ENCODE measurements at places on chromosomes 12 and 14. TPM values are rescaled to one million over a fixed set of nuclear protein-coding genes. Genes with fewer than 3 reads are reported as not detected.

The SIX4 gene
- 16.6 TPM for total RNA-seq

The MYF5 gene
- total RNA-seq: not detected

The ANKRD33 gene
- total RNA-seq: not detected

The KERA gene
- total RNA-seq: not detected

The LHX5 gene
- total RNA-seq: not detected

The PLD4 gene
- not detected for total RNA-seq

The VSIG10 gene
- 15.1 TPM for total RNA-seq

The KRT74 gene
- not detected for total RNA-seq

The HCFC2 gene
- total RNA-seq: 19.9 TPM

The FSCB gene
- 0.22 TPM for total RNA-seq

The CD163 gene
- total RNA-seq: not detected

The PPM1H gene
- 0.88 TPM for total RNA-seq

The MARS1 gene
- 174 TPM for total RNA-seq

The XRCC3 gene
- total RNA-seq: 3.1 TPM

The RIMKLB gene
- 15.1 TPM for total RNA-seq

The GPRC5D gene
- total RNA-seq: not detected

The TAS2R30 gene
- total RNA-seq: 9.2 TPM

The KLRG1 gene
- 0.29 TPM for total RNA-seq

The PLEKHG7 gene
- not detected for total RNA-seq

The NOS1 gene
- not detected for total RNA-seq

The SERPINA9 gene
- not detected for total RNA-seq

The EMC9 gene
- 14.9 TPM for total RNA-seq

The KRT83 gene
- total RNA-seq: not detected

The KRT6C gene
- not detected for total RNA-seq

The DHRS2 gene
- total RNA-seq: not detected

The FICD gene
- 18.2 TPM for total RNA-seq

The ARHGEF25 gene
- 9.8 TPM for total RNA-seq

The EPS8 gene
- total RNA-seq: 83.0 TPM

The BEST3 gene
- 0.43 TPM for total RNA-seq

The LGR5 gene
- not detected for total RNA-seq

The SOX5 gene
- total RNA-seq: 22.5 TPM

The BCL11B gene
- total RNA-seq: not detected

The AGAP2 gene
- 0.29 TPM for total RNA-seq

The FAM186B gene
- 0.14 TPM for total RNA-seq

The RPL10L gene
- total RNA-seq: not detected

The FLVCR2 gene
- 1.1 TPM for total RNA-seq

The STAB2 gene
- total RNA-seq: not detected

The CLEC2A gene
- not detected for total RNA-seq

The MIP gene
- total RNA-seq: not detected

The GLT1D1 gene
- total RNA-seq: not detected

The NELL2 gene
- not detected for total RNA-seq

The SDR9C7 gene
- total RNA-seq: not detected

The ACADS gene
- 7.2 TPM for total RNA-seq

The RAN gene
- 583 TPM for total RNA-seq

The COX8C gene
- total RNA-seq: not detected

The SLC38A4 gene
- total RNA-seq: 14.7 TPM

The ESR2 gene
- not detected for total RNA-seq

The AQP2 gene
- not detected for total RNA-seq

The SYNDIG1L gene
- not detected for total RNA-seq

The SCNN1A gene
- total RNA-seq: 0.57 TPM

The TEX22 gene
- total RNA-seq: not detected
